HTR-8/SVneo (cell line): ENCODE measurements at places on chromosomes 1 and 21.
A peak's percentile ranks its signal among the peaks of the same experiment; 100 is the strongest.

GRCh38 chr1:9319789-9320519, 27.3 kb downstream of the SPSB1 start:
- DNase-seq, result no peak

DNA sequence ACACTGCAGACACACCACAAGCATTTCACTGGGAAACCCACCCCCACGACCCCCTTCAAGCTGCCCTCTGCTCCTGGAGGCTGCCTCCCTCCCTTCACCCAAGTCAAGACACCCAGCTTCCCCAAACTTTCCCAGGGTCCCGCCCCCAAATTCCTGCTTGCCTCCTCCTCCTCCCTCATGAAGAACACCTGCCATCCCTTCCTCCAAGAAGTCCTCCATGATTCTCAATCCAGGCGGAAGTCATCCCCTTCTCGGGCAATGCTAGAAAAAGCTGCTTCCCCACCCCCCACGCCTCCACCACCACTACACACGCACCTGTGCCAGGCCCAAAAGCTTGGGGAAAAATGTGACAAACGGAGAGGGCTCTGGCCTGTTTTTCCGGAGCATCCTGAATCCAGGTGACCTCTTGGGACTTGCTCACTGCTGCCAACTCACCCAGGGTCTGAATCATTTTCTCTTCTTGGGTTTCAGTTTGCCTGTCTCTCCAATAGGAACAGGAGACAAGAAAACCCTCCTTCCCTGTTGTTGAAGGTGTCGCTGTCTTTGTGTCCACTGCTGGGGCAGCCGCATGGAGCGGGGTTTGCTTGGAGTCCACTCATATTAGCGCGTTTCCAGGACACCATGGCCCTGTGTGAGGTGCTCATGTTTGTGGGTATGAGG, 101.0 kb upstream of the CASZ1 start:
- no peak for DNase-seq

DNA sequence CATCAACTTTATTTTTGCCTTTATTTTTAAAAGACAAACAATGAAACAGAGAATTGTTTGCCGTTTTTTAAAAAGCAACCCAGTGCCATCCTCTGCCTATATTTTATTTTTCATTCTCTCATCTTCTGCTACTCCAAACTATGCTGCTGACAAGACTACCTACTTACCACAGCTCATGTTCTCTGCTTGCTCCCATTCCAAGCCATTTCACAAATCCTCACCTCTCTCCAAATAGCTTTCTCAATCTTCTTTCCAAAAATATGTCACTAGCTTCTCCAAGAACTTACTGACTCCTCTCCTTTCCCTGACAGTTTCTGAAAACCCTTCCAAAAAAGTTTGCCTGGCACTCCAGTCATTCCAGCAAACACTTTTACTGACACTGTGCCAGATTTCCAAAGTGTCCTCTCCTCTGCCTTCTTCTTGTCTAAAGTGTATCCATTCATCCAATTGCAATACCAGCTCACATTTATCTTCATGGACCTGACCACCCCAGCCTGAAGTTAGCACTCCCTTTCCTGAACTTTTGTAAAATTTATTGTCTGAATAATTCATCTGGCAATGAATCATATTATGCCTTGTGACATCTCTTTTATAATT, 766.5 kb upstream of the B3GALT2 start:
- no peak for DNase-seq

- no peak for DNase-seq
Measured at GRCh38 chr1:37288900-37289299, 185.5 kb upstream of the ZC3H12A start.

GRCh38 chr1:159889202-159889601, 10.8 kb downstream of the CFAP45 start:
- DNase-seq, result no peak

DNA sequence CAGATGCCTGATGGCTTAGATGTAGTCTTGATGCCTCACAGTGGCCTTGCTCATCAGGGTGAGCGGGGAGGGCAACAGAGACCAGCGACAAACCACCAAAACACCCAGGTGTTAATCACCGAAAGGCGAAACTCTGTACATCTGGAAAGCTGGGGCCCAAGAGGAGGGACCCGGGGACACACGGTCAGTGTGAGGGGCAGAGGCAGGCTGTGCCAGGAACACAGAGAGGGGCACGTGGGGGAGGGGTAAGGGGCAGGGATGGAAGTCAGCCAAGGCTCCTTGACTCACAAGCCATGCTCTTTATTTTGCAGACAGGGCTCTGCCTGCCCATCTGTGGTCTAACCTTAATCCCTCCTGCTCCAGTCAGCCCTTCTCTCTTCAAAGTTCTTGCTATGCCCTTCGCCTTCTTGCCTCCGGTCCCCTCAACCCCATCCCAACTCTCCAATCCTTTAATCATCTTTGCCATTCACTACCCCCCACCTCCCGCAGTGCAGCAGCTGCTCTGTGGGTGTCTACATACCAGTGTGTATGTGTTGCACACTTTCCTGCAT, 4.3 kb downstream of the MEF2D start:
- DNase-seq, result no peak

DNA sequence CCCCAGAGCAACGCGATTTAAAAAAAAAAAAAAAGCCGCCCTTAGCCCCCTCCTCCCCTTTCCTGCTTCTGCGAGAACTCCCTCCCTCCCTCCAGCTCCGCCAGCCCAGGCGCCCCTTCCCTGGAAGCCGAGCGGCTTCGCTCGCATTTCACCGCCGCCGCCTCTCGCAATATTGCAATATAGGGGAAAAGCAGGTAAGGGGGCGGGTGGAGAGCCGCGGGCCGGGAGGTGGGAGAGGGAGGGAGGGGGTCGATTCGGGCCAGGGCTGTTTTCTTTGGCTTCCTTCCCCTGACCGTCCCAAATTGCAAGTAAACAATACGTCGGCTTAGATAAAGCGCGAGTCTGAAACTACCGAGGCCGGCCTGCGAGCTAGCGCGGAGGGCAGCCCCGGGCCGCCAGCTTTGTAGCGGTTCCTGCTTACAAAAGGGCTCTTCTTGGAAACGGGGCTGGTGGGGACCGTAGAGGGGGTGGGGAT, 408 bp downstream of the LMO4 start:
- DNase-seq, result no peak

- DNase-seq, result no peak
Measured at GRCh38 chr1:233993651-233994050, 89.2 kb downstream of the SLC35F3 start.

GRCh38 chr1:157773493-157774350, 3.2 kb downstream of the FCRL2 start:
- no peak for DNase-seq

DNA sequence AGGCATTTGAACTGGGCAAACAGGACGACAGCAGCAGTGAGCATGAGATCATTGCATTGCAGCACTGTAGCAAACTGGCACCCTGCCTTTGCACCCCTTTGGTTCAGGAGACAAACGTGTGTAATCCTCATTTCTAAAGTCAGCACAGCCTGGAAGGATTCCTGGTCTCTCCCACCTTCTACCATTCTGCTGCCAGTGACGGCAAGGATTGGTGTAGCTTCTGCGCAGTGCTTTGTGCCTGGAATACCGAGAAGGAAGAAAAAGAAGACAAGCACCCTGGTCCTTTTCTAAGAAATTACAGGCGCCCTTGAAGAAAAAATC, 805.3 kb downstream of the USP25 start:
- no peak for DNase-seq

DNA sequence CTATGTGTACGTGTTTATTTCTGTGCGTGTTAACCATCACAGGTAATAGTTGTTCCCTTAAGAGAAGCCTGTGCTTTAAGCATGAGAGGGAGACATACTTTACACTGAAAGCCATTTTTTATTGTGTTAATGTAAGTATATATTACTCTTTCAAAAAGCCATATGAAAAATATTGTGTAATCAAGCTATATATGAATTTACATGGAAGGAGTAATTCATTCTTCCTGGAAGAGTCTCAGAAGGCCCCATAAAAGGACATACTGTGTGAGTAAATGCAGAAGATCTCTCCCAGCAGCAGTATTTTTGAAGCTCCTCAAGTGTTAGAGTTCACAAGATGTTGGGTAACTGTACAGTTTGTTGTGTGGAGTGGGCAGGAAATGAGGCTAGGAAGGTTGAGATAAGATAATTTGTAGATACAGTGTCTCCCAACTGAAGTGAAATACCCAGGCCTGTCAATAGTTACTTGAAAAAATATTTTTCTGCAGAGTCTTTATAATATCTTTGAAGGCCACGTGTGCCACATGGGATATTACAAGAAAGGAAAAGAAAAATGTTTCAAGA, 138.3 kb downstream of the PTGER3 start:
- DNase-seq, result no peak

DNA sequence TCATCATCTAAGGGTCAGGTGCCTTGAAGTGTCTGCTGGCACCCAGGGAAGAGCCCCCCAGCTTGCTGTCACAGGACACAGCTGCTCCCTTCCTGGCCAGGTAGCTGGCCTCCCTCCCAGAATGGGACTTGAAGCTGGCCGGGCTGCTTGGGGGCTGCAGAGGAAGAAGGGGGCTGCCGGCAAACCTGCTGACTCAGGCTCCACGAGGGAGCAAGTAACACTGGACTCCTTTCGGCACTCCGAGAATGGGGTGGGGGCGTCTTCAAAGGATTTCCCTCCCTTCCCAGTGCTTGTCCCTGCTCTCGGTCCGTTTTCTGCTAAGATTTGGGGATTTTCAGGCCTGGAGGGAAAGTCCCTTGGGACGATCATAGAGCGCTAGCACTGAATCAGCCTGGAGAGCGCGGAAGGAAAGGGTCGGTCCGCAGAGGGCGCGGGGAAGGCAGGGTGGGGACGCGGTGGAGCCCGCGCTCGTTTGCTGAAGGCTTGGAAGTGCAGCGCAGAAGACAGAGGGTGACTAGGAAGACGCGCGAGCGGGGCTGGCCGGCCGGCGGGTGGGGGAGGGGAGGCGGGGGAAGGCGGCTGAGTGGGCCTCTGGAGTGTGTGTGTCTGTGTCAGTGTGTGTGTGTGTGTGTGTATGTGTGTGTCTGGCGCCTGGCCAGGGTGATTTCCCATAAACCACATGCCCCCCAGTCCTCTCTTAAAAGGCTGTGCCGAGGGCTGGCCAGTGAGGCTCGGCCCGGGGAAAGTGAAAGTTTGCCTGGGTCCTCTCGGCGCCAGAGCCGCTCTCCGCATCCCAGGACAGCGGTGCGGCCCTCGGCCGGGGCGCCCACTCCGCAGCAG, at the start of gene CSF1:
TSS of gene CSF1 (plus strand) at position 727 of the 840 bp plus-strand sequence. CDS start 175 bp downstream, outside the sequence.
- DNase-seq, result peak; percentile 54

DNA sequence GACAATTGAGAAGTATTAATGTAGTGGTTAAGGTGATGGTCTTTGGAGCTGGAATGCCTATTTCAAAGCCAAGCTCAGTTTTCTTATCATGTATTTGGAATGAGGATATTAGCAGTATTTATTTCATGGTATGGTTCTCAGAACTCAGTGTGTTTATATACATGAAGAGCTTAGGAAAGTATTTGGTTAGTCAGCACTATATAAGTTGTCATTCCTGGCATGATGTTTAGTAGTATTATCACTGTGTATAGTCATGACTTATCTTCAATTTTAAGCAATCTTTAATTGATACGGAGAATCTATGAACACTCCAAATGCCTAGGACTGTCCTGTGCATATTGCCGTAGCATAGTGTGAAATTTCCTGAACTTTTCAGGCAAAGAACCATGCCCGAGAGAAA, 501.9 kb upstream of the USP24 start:
- no peak for DNase-seq

DNA sequence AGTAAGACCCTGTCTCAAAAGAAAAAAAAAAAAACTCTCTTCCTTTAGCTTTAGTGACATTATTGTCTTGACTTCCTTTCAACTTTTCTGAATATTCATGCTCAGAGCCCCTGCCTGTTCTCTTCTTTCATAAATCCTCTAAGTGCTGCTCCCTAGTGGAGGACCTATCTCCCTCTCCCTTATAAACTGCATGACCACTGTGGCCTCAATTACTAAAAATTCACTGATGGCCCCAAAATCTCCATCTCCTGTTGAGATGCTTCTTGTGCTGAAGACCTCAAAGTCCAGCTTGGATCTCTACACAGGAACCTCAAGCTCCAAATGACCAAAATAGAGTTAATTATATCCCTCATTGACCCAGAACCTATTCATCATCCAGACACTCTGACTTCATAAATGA, 7.8 kb downstream of the ITLN1 start:
- DNase-seq, result no peak

- peak; percentile 54 for DNase-seq
Measured at GRCh38 chr1:156608036-156608674, 6.9 kb upstream of the GPATCH4 start.

DNA sequence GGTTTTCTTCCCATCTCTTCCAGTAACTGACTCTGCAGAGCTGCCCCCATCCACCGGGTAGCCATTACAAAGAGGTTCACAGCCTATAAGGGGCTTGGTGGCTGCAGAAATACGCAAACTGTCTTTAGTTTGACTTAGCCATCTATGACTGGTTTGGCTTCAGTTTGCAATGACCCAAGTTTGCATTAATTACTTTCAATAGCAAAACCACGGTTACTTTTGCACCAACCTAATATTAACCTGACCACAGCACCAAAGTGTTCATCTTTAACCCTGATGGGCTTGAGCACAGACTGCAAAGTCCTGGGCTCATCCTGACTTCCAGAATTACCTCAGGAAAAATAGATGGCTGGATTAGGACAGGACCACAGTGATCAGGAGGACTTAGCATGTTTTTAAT, 2.2 kb upstream of the HAO2 start:
- no peak for DNase-seq

- no peak for DNase-seq
Measured at GRCh38 chr1:172719066-172719627, 60.2 kb downstream of the FASLG start.

DNA sequence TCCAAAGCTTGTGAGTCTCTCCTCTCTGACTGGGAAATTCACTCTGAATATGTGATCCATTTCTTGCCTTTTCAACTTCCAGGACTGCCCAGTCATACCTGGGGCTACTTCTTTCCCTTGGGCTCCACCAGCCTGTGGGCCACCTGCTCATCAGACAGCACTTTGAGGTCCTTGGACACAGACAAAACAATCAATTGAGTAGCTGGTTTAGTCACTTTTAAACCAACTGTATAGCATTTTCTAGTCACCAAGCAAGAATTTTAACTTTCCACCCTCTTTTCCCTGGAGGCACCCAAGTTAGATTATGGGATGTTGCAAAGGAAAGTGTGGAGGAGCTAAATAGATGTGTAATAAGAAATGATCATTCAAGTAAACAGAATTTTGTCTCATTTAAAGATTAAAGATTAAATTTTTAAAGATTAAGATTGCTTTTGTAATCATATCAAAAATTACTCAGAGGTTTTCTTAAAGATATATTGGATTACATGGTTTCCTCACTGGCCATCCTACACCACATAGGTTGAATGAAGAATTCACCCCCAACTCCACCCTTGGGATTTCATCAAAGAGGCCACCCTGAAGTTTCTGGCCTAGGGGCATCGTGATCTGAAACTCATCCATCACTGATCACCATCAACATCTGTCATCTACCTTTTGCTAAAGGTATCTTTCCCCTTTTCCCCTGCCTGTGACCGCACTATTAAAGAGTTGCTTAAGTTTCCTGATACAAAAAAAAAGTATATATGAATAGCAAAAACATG, 219.2 kb upstream of the NR5A2 start:
- no peak for DNase-seq

DNA sequence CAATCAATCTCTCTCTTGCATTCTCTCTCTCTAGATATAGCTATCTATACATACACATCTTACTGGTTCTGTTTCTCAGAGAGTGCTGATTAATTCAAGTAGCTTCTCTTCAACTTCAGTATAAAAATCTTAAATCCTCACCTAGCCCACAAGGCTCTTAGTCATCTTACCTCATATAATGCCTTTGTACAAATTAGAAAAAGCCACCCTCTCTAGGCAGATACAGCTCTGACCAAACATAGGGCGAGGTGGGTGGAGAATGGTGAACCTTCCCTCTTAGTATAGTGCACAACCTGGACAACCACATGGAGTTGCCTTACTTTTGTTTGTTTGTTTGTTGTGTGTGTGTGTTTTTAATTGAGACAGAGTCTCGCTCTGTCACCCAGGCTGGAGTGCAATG, 5.1 kb upstream of the INAVA start:
- no peak for DNase-seq
